Posterior vena cava (tissue), 2 donors: ENCODE measurements at places on chromosomes 12 and 14.
A peak's percentile ranks its signal among the peaks of the same experiment; 100 is the strongest.

- no peak for DNase-seq
Measured at GRCh38 chr14:47246367-47246766, 429.0 kb downstream of the MDGA2 start.

DNA sequence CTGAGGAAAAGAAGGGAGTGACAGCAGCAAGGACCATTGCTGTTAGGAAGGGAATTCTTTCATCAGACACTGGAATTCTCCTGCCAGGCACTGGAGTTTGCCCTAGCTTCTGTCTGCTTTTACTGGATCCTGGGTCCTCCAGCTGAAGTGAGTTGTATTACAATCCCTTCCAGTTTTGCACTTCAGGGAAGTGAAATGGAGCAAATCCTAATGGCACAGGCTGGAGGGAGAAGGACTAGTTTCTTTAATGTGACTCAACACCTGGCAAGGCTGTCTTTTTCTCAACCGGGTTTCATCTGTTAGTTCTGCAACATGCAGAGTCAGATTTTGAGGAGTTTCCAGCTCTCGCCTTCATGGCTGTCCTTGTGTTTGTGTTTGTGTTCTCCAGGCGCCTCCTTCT, 45.8 kb downstream of the ETV6 start:
- no peak for DNase-seq

DNA sequence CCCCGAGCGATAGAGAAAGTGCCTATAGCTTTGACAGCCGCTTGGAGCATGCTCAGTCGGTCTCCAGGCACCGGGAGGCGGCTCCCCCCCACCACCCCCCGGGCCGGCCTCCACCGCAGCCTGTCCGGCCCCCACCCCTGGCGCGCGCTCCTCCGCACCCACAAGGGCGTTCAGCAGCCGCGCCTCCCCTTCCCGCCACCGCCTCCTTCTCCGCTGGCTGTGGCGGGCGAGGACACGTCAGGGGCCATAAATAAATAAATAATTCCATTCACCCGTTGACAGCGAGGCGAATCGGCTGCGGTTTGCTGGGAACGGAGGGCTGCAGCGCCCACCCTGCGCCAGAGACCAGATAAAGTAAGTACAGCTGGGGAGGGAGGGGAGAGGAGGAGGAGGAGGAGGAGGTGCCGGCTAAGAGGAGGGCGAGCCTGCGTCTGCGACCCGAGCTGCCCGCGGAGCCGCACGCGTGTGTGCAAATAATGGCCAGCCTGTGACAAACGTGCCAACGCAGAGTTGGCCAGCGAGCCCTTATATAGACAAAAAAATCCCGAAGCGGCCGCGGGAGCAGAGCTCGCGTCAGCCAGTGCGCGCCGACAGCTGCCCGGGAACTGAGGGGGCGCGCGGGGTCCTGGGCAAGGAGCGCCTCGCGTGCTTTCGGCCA, at the start of gene SLC16A7:
Gene SLC16A7 (plus strand): TSS at position 147 of the 658 bp plus-strand sequence. CDS start 108,773 bp downstream, outside the sequence.
- peak; percentile 97 for DNase-seq

GRCh38 chr14:75044752-75045151, 6.5 kb downstream of the MLH3 start:
- DNase-seq, result no peak

- no peak for DNase-seq
Measured at GRCh38 chr12:109863847-109864712, 16.3 kb downstream of the GLTP start.

- DNase-seq, result peak; percentile 50
Measured at GRCh38 chr12:115960-116915, 49.7 kb downstream of the IQSEC3 start.

DNA sequence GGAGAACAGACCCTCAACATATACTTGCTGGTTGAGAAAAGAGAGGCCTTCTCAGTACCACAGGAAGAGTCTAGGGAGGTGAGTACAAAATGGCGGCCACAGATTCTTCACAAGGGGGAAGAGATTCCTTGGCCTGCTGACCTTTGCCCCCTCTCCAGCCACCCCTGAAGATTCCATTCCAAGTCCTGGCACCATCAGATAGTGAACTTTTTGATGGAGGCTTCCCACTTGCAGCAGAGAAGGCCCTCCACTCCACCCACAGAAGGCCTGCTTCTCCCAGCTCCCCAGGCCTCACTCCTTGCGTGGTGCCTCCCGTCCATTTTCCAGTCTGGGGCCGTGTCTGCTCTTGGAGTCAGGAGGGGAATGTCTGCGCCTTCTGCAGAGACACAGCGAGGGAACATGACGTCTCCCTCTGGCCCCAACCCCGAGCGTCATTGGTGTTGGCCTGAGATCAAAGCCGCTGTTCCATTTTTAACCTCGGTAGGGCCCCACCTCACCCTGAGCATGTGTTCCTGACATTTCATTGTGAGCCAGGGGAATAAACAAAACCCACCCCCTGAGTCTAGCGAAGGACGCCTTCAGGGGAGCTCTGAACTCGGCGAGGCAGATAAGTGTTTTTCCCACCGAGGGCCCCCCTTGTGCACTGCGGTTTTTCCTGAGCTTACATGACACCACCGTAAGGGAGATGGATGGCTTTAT, 268.7 kb upstream of the TBX3 start:
- peak; percentile 74 for DNase-seq

DNA sequence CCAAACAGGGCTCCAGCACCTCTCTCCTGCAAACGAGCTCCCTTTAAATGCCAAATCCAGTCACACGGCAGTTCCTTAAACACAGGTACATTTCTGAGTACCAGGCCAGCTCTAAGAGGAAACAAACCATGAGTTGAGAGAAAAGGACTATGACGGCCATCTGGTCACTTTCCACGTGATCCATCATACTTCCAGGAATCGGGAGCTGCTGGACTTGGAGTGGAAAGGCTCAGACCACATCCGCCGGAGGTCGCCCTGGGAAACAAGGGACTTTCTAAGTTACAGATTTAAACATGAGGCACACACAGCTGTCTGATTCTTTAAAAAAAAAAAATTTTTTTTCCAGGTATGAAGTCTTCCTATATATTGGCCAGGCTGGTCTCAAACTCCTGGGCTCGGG, 39.2 kb downstream of the ACADS start:
- DNase-seq, result no peak

DNA sequence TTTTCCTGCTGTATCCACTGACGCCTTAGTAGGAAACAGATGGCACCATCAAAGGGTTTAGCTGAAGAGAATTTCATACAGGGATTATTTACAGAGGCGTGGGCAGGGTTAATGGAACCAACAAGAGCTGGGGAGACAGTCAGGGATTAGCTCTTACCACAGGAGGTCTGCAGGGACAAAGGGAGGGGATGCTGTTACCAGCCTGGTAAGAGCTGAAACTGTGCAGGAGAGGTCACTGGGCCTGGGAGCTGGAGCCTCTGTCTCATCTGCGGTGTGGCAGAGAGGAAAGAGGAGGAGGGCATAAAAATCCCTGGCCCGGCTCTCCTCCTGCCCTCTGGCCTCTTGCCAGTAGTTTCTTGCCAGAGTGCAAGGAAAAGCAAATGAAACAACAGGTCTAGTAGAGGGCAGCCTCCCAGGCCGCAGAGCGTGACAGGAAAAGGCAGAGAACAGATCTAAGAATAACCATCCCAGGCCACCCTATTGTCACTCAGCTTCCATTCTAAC, 18.9 kb upstream of the POC1B start:
- DNase-seq, result no peak

GRCh38 chr12:110780448-110780847, 37.8 kb upstream of the PPP1CC start:
- DNase-seq, result no peak
